ENCODE measurements at places on chromosomes 7 and 10.

- no peak for DNase-seq
Measured at GRCh38 chr10:22460531-22461403, 115.5 kb downstream of the SPAG6 start.

DNA sequence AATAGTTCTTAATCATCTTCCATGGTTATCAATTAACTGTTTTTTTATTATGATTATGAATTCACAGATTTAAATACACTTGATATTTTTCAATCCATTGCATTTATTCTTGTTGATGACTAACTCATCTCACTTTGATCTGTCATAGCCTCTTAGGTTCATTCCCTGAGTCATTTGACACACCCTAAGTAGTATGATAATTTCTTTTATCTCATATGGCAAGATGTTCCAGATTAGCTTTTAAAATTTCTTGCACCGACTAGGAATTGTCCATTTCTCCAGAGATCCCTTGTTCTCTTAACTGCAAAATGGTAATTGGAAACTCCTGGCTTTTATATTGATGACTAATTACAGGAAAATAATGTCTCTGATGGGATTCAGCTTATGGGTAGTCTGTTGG is 87.6 kb upstream of the CCDC6 start:
- DNase-seq: no peak

DNA sequence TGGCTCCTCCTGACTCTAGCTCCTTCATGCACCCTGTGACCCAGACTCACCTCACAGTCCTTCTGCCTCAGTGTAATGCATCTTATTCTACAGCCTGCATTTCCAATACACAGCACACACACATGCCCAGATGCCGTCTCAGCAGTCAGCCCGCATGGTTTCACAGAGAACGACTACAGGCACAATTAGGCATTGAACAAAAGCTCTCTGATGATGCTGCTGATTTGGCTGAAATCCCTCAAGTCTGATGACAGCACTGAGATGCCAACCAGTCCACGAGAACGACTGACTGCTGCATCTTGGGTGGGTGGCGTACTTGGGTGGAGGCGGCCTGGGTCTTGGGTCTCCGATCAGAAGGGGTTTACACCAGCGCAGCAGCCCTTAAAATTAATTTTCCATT is 200.4 kb downstream of the TAX1BP1 start:
- DNase-seq: no peak

- DNase-seq: no peak
Measured at GRCh38 chr10:113410618-113411017, 142.2 kb upstream of the HABP2 start.

- DNase-seq: no peak
Measured at GRCh38 chr10:20474064-20474463, 423.0 kb downstream of the NEBL start.

- no peak for DNase-seq
Measured at GRCh38 chr10:101952191-101952590, 103.8 kb downstream of the ARMH3 start.

DNA sequence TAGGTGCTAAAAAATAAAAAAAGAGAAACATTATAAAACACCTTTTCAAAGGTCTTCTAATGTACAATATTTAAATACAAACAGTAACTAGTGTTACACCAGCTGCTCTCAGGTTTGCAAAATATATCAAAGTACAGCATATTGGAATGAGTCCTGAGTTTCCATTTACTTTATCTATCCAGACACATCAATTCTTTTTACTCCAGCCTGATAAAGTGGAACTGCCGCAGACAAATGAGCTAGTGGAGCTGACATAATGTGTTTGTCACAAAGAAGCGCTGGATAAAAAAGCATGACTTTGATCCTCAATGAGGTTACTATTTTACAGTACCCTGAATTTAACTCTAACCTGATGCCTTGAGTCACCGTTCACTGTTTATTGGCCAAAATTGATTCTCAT is 1243.1 kb downstream of the GATA3 start:
- no peak for DNase-seq

GRCh38 chr10:43062402-43063160 is 14.3 kb upstream of the RET start:
- DNase-seq: no peak

GRCh38 chr10:94430701-94431100 is 28.4 kb downstream of the TBC1D12 start:
- no peak for DNase-seq

GRCh38 chr7:122217125-122217524 is 73.1 kb upstream of the AASS start:
- no peak for DNase-seq

- no peak for DNase-seq
Measured at GRCh38 chr7:247636-248035, 42.3 kb upstream of the FOXL3 start.

- no peak for DNase-seq
Measured at GRCh38 chr7:33805630-33806233, 99.6 kb upstream of the BMPER start.

DNA sequence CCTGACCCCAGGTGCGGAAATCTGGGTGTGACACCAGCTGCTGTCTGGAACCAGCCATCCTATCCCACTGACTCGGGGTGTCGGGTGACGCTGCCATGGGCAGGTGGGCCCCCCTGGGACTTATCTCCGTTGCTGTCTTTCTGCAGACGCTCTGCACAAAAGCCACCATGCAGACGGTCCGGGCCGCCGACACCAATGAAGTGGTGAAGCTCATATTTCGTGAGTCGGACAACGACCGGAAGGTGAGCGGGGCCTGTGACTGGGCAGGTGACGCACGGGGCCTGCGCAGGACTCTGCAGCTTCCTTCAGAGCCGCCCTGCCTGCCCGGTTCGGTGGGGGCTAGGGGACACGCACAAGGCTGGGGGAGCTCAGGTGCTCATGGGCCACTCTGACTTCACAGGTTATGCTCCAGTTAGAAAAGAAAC is 36.6 kb downstream of the NKX6-2 start:
- DNase-seq: no peak

DNA sequence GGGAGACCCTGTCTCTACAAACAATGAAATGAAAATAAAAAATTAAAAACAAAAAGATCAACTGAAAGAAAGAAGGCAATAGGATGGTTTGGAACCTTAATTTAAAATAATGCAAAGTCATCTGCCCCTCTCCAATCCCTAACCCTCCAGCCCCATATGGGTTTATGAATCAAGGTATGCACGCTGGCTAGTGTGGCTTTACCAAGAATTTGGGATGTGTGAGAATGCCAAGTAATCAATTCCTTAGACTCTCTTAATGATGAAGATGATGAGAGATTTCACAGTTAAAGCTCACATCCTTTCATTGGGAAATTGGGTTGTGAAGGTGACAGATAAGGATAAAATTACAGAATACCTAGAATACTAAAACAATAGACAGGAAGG is 147.1 kb upstream of the AOAH start:
- no peak for DNase-seq

DNA sequence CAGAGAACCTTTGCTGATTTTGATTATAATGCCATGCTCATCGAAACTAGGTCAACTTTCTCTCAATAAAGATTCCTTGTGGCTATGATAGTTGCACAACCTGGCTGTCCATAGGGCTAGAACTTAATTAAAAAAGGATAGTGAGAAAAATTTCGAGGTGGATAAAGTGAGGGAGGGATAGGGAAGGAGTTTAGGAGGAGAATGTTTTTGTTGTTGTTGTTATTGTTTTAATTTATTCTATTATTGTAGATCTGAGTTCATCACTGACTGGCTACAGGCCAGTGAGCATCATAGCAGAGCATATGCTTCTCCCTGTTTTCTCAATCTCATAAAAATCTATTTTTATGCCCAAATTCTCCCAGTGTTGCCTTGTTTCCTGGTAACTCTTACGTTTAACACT is 688.7 kb upstream of the GRM3 start:
- no peak for DNase-seq

DNA sequence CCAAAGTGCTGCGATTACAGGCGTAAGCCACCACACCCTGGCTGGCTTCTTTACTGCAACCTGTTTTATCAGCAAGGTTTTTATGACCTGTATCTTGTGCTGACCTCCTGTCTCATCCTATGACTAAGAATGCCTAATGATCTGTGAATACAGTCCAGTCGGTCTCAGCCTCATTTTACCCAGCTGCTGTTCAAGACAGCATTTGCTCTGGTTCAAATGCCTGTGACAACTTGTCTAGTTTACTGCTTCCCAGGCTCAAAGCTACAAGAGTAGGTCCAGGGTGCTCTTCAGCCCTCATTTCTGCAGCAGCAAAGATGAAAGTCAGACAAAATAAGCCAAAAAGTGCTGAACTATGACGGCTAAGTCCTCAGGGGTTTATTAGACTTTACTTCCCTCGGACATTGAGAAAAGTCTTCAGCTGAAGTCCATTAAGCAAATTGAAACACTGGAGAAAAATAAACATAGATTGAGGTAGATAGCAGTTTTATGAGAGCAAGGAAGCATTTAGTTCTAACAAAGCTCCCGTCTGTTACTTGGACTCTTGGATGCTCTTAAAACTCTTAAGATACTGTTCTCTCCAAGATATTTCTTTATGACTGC is 12.5 kb upstream of the LYZL1 start:
- no peak for DNase-seq

GRCh38 chr7:44263326-44264082 is 61.9 kb downstream of the CAMK2B start:
- no peak for DNase-seq

GRCh38 chr7:81273601-81274397 is 354.9 kb upstream of the SEMA3C start:
- DNase-seq: no peak

GRCh38 chr7:26093023-26093422 is 59.0 kb upstream of the NFE2L3 start:
- no peak for DNase-seq

GRCh38 chr10:86661161-86662025 is 6.9 kb upstream of the LDB3 start:
- no peak for DNase-seq

Measured in GM12865 (cell line).